ENCODE measurements at places on chromosomes 11 and 22.

DNA sequence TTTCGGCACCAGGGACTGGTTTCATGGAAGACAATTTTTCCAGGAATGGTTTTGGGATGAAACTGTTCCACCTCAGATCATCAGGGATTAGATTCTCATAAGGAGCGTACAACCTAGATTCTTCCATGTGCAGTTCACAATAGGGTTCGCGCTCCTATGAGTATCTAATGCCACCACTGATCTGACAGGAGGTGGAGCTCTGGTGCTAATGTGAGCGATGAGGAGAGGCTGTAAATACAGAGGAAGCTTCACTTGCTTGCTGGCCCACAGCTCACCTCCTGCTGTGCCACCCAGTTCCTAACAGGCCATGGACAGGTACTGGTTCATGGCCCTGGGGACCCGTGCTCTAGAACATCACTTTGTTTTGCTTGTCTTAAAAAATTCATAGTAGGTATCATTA, 41.8 kb upstream of the AMPD3 start:
- peak; percentile 66 for DNase-seq

DNA sequence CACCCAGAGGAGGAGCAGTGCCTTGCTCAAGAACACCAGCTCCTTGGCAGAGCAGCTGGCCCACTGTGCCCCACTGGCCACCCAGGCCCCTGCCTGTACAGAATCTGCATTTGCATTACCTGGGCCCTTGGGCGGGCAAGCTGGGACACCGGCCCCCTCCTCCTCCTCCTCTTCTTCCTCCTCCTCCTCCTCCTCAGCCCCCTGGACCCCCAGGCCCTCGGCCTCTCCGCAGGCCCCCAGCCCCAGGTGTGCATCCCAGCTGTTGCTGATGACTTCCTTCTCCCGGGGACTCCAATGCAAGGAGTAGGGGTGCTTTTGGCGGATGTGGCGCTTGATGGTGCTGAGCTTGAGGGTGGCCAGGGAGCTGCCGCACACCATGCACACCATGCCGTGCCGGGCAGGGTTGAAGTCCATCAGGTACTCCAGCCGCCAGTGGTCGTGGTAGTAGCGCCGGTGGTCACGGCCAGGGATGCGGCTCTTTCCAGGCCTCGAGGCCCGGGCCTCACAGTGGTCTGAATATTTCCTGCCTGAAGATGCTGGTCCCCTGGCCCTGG, 2.8 kb downstream of the ZFTA start:
- no peak for DNase-seq

DNA sequence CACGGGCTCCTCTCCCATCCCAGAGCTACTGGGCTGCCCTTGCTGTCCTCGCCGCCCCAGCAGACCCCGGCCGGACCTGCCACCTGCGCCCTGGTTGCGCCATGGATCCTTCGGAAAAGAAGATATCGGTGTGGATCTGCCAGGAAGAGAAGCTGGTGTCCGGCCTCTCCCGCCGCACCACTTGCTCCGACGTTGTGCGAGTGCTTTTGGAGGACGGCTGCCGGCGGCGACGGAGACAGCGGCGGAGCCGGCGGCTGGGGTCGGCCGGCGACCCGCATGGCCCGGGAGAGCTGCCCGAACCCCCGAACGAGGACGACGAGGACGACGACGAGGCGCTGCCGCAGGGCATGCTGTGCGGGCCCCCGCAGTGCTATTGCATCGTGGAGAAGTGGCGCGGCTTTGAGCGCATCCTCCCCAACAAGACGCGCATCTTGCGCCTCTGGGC, 382 bp downstream of the RASSF10 start:
- DNase-seq: no peak

GRCh38 chr11:61800331-61801281, 7.9 kb downstream of the FEN1 start:
- no peak for DNase-seq

DNA sequence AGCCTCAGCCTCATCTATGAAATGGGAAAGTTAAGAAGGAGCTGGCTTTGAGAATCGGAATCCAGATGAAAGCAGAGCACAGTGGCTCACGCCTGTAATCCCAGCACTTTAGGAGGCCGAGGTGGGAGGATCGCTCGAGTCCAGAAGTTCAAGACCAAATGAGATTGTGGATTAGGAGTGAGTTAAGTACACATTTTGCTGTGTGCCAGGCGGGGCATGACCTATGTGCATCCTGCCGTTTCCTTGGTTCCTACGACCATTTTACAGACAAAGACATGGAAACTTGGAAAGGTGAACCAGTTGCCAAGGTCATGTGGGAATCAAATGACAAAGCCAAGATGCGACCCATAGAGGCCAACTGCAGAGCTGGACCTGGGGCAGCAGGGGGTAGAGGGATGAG, 4.2 kb downstream of the PLA2G3 start:
- no peak for DNase-seq

DNA sequence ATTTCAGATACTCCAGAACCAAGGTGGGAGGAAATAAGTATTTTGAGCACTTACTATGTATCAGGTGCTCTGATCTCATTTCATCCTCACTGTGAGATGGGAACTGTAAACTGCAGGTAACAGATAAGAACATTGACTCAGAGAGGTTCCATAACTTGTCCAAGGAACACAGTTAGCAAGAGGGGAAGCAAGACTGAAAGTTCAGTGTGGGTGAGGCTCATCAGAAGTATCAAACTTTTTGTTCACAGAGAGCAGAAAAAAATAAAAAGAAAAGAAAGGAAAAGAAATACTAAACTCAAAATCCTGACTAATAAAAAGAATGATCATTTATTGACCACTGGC, 37.1 kb downstream of the RAB30 start:
- DNase-seq: no peak

DNA sequence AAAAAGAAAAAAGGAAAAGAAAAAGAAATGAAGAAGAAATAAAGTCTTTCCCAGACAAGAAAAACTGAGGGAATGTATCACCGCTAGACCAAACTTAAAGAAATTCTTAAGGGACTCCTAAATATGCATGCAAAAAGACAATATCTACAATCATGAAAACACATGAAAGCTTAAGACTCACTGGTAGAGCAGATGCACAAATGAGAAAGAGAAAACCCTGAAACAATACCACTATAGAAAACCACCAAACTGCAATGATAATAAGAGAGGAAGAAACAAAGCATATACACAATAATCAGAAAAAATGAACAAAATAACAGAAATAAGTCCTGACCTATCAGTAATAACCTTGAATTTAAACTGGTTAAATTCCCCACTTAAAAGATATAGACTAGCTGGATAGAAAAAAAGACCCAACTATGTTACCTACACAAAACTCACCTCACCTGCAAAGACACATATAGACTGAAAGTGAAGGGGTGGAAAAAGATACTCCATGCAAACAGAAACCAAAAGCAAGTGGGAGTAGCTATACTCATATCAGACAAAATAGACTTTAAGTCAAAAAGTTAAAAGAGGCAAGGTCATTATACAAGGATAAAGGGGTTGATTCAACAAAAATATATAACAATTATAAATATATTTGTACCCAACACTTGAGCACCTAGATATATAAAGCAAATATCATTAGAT, 61.3 kb upstream of the NARS2 start:
- no peak for DNase-seq

- no peak for DNase-seq
Observed at GRCh38 chr11:37963440-37963839, 1365.4 kb upstream of the RAG2 start.

DNA sequence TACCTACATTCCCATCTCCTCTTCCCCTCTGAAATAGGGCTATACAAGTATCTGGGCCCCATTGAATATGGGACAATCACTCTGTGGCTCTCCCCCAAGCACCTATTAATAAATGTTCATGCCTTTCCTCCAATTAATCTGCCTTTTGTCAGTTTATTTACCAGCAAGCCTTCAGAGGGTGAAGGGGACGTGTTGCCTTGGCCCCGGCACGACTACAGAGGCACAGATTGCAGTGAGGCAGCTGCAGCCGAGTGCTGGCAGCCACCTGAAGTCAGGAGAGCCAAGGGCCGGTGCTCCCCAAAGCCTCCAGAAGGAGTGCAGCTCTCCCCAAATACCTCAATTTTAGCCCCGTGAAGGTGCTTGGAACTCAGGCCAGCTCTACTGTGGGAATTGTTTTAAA, 580.9 kb upstream of the B3GAT1 start:
- DNase-seq: no peak

GRCh38 chr11:18501629-18502028, 25.1 kb downstream of the TSG101 start:
- DNase-seq: no peak

GRCh38 chr11:3021125-3021524, 29.0 kb upstream of the NAP1L4 start:
- DNase-seq: peak; percentile 43

- no peak for DNase-seq
Observed at GRCh38 chr22:42907404-42908373, 50.6 kb upstream of the ARFGAP3 start.

DNA sequence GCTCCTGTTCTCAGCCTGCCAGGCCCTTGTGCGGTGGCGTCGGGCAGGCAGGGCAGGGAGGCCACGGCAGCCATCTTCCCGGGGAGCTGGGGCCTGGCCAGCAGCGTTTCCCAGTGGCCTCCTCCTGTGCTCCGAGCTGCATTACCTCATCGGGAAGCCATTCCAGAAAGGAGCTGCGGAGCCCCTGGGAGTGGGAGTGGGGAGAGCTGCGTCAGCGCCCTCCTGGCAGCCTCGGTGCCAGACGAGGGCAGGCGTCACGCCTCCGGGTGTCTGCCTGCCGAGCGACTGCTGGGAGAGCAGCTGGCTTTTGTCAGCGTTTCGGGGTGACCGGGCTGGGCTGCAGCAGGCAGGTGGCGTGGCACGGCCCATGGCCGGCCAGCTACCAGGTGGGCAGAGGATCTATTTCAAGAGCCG, 30.9 kb upstream of the WNT7B start:
- DNase-seq: no peak

GRCh38 chr11:128981254-128981653, 38.6 kb upstream of the TP53AIP1 start:
- no peak for DNase-seq

- DNase-seq: no peak
Observed at GRCh38 chr11:116840224-116840745, 2.9 kb upstream of the APOA1 start.

All from CD4-positive, alpha-beta T cell treated with Interleukin-6 at 100 ng/mL for 8 hours (primary cell).